ENCODE measurements at places on chromosomes 2 and 18.

DNA sequence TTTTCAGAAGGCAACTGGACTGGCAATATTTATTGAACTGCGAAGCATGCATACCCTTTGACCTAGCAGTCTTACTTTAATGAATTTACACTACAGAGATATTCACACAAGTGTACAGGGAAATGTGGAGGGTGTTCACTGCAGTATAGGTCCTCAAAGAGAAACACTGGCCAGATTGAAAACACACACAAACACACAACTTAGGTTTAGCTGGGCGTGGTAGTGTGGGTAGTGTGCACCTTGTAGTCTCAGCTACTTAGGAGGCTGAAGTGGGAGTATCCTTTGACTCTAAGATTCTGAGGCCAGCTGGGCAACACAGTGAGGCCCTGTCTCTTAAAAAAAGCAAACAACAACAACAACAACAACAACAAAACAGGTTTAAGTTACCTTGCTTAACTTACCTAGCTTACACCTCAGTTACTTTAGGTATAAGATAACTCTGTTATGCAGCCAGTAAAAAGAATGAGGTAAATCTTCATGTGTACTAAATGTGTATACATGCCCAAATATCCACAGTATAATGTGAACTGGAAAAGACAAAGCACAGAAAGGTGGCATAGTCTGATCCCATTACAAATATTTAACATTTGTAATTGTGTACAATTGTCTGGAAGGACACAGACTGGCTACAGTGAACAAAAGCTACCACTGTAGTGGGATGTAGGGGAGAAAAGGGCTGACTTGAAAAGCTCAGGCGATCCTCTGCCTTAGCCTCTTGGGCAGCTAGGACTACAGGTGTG, 105.9 kb upstream of the FZD5 start:
- DNase-seq, result no peak

GRCh38 chr2:65511306-65511705, 78.9 kb upstream of the SPRED2 start:
- no peak for DNase-seq

DNA sequence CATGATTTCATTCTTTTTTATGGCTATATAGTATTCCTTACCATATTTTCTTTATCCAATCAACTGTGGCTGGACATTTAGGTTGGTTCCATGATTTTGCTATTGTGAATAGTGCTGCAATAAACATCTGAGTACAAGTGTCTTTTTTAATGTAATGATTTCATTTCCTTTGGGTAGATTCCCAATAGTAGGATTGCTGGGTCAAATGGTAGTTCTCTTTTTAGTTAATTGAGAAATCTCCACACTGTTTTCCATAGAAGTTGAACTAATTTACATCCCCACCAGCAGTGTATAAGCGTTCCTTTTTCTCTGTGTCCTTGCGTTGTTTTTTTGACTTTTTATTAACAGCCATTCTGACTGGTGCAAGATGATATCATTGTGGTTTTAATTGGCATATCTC, 59.1 kb upstream of the IL1RL1 start:
- DNase-seq, result no peak

- no peak for DNase-seq
Measured at GRCh38 chr18:31610286-31611205, 18.9 kb downstream of the TTR start.

GRCh38 chr2:162058973-162059668, 14.9 kb downstream of the DPP4 start:
- DNase-seq, result no peak

GRCh38 chr2:42142547-42143184, 26.5 kb upstream of the EML4 start:
- no peak for DNase-seq

- DNase-seq, result no peak
Measured at GRCh38 chr2:222706616-222707015, 35.2 kb downstream of the MOGAT1 start.

- DNase-seq, result peak; percentile 34
Measured at GRCh38 chr2:230976671-230977171, 19.2 kb upstream of the SPATA3 start.

- DNase-seq, result no peak
Measured at GRCh38 chr2:54755641-54756326, 32.3 kb downstream of the EML6 start.

GRCh38 chr18:39871961-39872360, 2083.1 kb upstream of the PIK3C3 start:
- no peak for DNase-seq

DNA sequence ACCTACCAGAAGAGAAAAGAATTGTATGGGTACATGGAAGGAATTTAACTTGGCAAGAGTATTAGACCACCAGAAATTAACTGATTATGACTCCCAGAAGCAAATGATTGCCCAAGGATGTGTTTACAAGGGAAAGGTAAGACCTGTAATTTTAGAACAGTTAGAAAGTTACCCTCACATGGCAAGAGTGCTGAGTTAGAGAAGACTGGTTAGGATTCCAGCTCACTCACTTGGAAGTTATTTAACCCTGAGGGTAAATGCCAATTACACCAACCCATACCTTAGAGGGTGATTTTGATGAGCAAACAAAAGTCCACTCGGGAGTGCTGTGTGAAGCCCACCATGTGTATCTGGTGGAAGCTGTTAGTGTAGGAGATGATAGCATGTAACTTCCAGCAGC, 170.2 kb downstream of the TPGS2 start:
- DNase-seq, result no peak

GRCh38 chr2:231922311-231923009, 3.7 kb downstream of the NPPC start:
- no peak for DNase-seq

DNA sequence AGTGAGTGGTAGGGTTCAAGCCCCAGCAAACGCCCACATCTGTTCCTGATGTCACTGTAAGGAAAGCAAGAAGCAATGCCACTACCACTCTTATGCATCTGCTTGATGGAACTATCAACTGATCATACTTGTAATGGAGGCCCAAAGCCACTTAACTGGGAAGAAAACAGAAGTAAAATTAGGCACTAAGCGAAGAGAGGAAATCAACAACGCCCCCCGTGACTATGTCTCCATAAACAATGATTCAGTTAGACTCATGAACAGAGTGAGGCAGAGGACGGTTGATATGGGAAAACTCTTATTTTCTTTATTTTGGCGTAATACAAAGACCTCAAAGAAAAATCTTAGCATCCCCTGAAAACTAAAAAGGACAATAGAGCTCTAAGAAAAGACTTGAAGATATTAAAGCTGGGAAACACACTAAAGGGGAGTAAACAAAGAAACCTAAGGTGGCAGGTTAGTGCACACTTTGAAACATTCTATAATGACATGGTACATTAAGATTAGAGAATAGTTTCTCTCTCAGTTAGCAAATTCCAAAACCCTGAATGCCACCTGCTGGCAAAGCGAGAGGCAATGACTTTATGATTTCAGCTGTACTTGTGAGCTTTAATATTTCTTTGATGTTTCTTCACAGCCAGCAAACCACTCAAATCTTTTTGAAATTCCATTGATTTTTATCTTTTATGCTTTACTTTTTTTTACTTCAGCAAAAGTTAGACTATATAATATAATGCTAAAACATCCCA, 86.5 kb downstream of the LRP2 start:
- DNase-seq, result no peak

GRCh38 chr18:78213361-78213994, 766.1 kb upstream of the SALL3 start:
- DNase-seq, result no peak

Measured in CD8-positive, alpha-beta T cell (primary cell).